ENCODE measurements at places on chromosomes 7 and 10.

- DNase-seq, result no peak
Measured at GRCh38 chr10:68721673-68722335, 765 bp downstream of the CCAR1 start.

GRCh38 chr10:122749886-122750285 lies 50.2 kb upstream of the C10orf120 start:
- DNase-seq, result no peak

- DNase-seq, result no peak
Measured at GRCh38 chr10:114749014-114749413, 72.6 kb upstream of the FHIP2A start.

GRCh38 chr7:30618961-30619360 lies 24.3 kb downstream of the GARS1 start:
- DNase-seq, result no peak

GRCh38 chr10:52756966-52757365 lies 15.6 kb downstream of the MBL2 start:
- DNase-seq, result no peak

DNA sequence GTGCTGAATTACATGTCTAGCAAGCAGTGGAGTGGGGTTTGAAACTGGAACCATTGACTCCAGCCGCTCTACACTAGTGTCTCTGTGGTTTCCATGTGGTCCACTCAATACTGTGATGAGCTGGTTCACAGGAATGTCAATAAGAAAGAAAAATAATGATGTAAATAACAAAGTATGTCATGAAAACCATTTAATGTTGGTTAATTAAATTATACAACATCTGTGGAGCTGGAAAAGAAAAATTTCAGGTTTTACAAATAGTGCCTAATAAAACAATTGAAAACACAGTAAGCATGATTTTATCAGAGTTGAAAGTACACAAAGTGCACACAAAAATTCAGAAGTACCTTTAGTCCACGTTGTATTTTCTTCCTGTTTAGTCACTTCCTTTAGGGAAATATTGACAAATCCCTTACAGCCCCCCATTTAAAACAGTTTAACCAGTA lies 28.7 kb upstream of the NAMPT start:
- no peak for DNase-seq

- no peak for DNase-seq
Measured at GRCh38 chr7:22759721-22760120, 32.7 kb downstream of the IL6 start.

DNA sequence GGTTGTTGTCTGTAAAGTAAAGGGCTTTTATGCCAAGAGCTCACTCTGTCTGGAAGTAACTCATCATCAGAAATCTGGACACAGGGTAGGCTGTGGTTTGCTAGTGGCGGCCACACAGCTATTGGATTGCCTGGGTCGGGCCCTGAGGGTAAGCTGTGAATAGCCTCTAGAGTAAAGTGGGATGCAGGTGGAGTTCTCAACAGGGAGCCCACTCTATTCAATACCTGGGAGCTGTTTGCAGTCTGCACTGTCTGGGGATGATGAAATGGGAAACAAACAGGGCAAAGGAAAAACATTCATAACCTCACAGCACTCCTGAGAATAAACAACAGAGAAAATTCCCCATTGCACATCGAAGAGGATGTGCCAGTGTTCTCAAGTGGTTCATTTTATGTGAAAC lies 582.6 kb downstream of the CALN1 start:
- no peak for DNase-seq

DNA sequence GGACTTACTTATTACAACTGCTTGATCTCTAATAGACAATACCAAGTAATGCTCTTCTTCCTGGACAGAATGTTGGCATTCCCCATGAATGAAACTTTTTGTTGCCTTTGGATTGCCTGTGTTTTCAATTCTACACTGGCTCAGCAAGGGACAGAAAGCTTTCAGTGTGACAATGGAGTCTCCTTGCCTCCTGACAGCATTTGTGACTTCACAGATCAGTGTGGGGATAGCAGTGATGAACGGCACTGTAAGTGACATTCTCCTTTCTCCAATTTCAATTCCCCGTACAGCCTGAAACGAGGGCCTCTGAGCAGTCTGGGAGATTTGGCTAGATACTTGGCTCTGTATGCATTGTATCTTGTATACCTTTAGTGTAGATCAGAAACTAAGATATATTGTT lies 290 bp downstream of the MALRD1 start:
- no peak for DNase-seq

- DNase-seq, result no peak
Measured at GRCh38 chr7:18873734-18874336, 243.6 kb downstream of the TWIST1 start.

- no peak for DNase-seq
Measured at GRCh38 chr10:8566737-8567136, 512.2 kb downstream of the GATA3 start.

DNA sequence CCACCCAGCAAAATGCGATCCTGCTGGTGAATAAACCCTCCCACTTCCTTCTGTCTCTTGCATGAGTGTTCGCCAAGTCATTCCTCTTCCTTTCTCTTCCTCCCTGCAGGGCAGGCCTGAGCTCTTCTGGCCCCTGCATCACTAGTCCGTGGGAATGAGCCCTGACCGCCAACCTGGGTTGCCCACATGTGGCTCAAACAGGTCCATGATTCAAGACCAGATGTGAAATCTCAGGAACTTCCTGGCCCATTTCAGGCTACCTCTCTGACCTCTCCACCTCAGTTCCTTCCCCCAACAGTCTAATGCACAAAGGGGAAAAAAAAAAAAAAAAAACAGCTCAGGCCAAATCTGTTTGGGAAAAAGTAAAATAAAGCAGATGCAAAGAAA lies 5.4 kb upstream of the YWHAG start:
- no peak for DNase-seq

DNA sequence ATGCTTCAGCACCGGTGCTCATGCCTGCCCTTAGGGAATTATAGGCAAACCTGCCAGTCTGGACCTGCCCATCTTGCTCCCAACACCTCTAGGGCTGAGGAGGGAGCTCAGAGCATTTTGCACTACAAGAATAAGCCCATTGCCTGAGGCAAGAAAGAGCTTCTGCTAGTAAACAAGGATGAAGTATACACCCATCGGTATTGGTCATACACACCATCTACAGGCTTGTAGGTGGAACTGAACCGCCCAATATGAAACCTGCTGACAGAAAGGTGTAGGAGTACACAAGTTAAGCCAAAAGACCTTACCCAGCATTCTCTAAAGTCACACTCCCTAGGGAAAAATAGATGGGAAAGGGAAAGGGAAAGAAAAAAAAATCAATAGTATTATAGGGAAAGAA lies 957.0 kb upstream of the LRRTM3 start:
- DNase-seq, result no peak

GRCh38 chr10:60853107-60853506 lies 74.8 kb downstream of the CDK1 start:
- no peak for DNase-seq

GRCh38 chr10:86402283-86402941 lies 35.8 kb upstream of the GRID1 start:
- no peak for DNase-seq

- no peak for DNase-seq
Measured at GRCh38 chr10:92045641-92046106, 122.1 kb downstream of the BTAF1 start.

DNA sequence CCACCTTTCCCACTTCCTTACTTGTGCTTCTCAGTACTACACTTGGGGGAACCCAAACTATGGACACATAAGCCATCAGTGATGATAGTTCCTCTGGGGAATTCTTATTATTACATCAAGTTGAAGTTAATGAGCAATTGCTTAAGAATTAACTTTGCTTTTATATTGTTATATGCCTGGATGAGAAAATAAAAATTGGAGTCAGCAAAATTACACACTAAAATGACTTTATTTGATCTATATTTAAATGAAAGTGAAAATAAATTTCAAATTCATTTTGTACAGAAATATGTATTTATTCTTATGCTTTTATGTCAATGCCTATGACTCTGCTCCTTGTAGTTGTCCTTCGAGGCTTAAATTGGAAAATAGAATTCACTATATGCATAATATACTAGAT lies 149.4 kb upstream of the KCND2 start:
- DNase-seq, result no peak

DNA sequence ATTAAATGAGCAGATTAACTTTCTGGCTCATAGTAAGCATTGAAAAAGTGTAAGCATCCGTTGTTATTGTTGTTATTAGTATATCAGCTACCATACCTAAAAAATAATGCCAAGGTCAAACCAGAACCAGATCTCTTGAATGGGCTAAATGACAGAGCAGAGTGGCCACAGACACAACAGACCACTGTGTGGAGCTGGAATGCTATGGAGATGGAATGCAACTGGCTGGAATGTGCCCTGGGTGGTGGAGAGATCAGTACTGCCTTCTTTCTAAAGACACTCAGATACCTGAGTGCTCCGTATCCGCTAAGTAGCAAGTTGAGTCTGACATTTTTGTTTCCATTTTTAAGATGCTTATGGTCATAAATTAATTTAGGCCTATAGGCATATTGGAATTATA lies 20.5 kb upstream of the DNAJB12 start:
- DNase-seq, result no peak

DNA sequence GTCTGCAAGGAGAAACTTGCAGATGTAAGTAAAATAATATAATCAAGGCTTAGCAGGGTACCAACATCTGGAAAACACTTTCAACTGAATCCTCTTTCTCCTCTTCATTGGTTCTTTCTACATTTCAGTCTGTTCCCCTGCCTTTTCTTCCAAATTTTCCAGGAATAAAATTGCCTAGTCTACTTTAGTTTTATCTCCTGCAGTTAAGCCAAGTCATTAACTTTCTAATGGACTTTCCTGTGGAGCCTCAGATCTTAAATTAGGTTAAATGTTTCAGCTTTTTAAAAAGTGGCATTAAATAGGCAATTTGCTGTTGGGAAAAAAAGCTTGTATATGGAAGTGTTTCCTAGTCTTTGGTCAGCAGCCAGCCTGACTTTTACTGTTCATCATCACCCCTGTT lies 70.8 kb downstream of the EEPD1 start:
- DNase-seq, result no peak

- DNase-seq, result no peak
Measured at GRCh38 chr10:88805361-88805760, 2.8 kb downstream of the LIPM start.

DNA sequence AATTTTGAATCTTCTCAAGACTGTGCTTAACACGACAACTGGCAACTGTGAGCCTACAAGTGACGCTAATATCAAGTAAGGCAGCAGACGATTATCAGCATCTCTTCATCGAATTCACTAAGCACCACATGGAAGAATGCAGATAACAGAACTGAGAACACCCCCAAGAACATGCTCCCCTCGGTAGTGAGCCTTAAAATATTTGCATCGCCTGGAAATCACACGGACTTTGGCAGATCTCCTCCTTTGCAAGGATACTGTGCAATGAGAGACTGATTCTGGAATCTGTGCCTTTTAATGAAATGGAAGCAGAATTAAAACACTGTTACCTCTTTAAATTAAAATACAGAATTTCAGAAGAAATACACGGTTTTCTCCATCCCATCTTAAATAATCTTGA lies 38.2 kb upstream of the NEBL start:
- no peak for DNase-seq

GRCh38 chr7:104983076-104983577 lies 30.9 kb upstream of the KMT2E start:
- DNase-seq, result no peak

DNA sequence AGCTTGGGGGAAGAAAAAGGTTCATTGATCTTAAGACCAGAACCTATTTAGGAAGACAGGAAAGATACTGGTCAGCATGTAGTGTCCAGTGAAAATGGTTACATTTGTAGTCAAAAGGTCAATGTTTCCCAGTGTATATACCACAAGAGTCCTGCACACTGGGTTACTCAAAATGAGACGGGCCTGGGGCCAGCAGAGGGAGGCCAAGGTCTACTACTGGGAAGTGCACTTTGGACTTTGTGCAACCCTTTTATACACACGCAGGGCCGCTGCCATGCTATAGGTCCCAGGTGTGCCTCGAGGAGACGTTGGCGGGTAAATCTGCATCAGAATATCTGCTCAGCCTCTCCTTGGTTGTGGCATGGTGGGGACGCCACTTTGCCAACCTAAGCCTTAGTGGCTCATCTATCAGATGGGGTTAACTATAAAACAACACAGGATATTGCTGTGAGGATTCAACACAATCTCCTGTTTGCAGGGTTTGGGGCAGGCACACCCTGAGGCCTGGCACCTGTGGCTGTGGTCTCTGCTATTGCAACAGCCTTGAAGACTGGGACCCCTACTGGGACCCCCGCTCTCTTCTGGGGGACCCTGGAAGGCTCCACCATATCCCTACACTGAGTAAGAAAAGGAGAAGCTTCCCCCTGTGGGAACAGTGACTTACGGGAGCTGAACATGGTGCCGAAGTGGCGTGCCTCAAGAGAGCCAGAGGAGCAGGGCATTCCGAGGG lies 19.7 kb downstream of the CLRN3 start:
- no peak for DNase-seq

All from central memory CD4-positive, alpha-beta T cell (primary cell).